ENCODE measurements at places on chromosomes 5 and 9. TPM values are rescaled to one million over a fixed set of nuclear protein-coding genes. Genes with fewer than 3 reads are reported as not detected.

Gene CCL27
- polyA plus RNA-seq: 0.37 TPM

Gene CCDC192
- polyA plus RNA-seq: 1.1 TPM

Gene IRX1
- polyA plus RNA-seq: 53.8 TPM

Gene C5orf22
- polyA plus RNA-seq: 31.8 TPM

Gene TMEM215
- 0.15 TPM for polyA plus RNA-seq

Gene FRRS1L
- 2.9 TPM for polyA plus RNA-seq
